ENCODE measurements at places on chromosomes 1 and 21.

- DNase-seq, result no peak
Observed at GRCh38 chr1:208118306-208118705, 125.9 kb downstream of the PLXNA2 start.

DNA sequence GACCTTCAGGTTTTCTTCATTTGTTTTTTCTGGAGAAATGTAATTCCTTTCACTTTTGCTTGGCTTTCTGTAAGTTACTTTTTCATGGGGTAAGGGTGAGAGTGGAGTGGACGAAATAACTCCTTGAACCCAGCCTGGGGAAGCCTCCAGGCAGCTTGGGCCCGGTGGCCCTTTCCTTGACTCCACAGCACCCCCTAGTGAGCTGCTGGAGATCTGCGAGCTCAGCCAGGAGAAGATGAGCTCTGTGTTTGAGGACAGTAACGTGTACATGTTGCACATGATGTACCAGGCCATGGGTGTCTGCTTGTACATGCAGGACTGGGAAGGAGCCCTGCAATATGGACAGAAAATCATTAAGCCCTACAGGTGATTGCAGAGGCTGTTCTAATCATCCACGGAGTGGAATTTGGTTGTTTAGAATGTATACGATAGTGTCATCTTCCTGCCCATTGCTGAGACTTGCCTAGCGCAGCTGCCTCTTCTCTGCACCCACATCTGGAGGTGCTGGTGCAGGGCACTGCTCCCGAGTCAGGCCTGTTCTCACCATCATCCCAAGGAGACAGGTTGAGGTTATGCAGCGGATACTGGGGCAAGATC, 51.0 kb downstream of the SMYD2 start:
- DNase-seq, result peak; percentile 70

DNA sequence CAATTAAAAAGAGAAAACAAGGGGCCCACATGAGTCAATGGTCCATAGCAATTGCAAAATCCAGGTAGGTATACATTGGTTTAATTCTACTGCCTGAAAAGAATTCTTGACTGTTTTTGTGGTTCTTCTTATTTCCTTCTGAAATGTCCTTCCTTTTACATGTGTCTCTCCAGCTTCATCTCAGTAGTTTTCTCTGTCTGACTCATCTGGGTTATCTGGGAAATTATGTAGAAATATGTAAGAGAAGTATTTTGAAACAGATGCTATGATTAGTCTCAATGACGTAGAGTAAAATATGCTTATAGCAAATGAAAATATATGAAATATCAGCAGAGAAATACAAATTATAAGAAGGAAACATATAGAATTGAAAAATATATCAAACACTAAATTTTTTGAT, 953.2 kb downstream of the BRINP3 start:
- no peak for DNase-seq

- no peak for DNase-seq
Observed at GRCh38 chr1:222818171-222818570, 3.3 kb downstream of the DISP1 start.

GRCh38 chr1:89310505-89310904, 37.8 kb upstream of the GBP5 start:
- DNase-seq, result no peak

GRCh38 chr1:211333906-211334305, 7.3 kb downstream of the TRAF5 start:
- no peak for DNase-seq

DNA sequence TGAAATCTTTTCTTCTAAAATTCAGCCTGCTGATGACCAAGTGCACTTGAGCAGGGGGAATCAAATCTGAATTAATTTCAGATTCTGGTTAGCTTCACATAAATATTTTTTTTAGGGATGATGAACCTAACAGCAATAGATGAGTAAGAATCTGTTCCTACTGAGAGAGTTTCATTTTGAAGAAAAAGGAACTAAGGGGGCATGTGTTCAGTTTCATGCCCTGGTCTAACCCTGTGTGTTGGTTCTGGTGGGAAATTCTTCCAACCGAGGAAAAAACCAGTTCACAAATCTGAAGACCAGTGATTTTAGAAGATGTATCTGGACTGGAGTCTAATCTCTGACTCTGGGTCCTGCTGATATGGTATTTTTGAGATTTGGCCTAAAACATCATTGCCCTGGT, 13.7 kb downstream of the SELL start:
- no peak for DNase-seq

DNA sequence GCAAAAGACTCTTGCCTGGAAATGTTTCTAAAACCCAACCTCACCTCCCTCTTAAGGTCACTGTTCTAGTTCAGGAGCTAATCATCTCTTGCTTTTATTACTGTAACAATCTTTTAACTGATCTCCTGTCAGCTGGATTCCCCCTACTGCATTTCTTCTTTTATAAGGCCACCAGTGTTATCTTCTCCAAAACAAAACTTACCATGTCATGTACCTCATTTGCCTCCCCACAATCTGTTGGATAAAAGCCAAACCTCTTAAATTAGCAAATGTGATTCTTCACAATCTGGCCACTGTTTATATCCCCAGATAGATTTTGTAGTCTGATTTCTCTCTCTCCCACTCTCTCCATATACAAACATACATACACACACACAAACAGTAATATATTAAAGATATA, 143.3 kb downstream of the DENND1B start:
- no peak for DNase-seq

DNA sequence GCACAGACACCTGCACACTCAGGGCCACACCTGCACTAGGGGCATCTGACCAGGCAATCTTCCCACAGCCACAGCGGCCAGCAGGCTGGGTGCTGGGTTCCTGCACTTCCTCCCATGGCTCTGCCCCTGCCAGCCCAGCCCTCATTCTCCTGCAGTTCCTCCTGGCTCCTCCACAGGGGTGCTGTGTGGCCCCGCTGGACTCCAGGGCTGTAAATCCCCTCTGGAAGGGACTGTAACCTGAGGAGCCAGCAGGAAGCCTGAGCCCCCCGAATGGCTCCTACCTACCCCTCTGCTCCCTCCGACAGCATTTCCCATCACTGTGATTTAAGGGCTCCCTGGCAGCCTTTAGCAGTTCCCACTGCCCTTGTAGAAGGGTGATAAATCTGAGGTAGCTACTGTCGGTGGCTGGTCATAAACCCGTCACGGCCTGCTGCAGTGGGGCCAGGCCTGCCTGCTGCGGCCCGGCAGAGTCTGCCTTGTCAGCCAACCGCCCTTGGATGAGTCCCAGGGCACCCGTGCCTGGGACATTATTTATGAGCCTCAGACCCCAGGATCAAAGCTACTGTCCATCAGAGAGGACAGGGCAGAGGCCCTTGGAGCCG, 8.8 kb downstream of the UBL4B start:
- no peak for DNase-seq

- no peak for DNase-seq
Observed at GRCh38 chr21:42931560-42932235, 6.3 kb upstream of the ERVH48-1 start.

- no peak for DNase-seq
Observed at GRCh38 chr1:65495137-65495536, 74.7 kb downstream of the LEPR start.

GRCh38 chr1:81484284-81484683, 316.4 kb upstream of the ADGRL2 start:
- DNase-seq, result no peak

- no peak for DNase-seq
Observed at GRCh38 chr1:28926629-28927265, 12.4 kb downstream of the EPB41 start.

GRCh38 chr1:20191266-20191825, 5.0 kb upstream of the PLA2G2C start:
- DNase-seq, result no peak

DNA sequence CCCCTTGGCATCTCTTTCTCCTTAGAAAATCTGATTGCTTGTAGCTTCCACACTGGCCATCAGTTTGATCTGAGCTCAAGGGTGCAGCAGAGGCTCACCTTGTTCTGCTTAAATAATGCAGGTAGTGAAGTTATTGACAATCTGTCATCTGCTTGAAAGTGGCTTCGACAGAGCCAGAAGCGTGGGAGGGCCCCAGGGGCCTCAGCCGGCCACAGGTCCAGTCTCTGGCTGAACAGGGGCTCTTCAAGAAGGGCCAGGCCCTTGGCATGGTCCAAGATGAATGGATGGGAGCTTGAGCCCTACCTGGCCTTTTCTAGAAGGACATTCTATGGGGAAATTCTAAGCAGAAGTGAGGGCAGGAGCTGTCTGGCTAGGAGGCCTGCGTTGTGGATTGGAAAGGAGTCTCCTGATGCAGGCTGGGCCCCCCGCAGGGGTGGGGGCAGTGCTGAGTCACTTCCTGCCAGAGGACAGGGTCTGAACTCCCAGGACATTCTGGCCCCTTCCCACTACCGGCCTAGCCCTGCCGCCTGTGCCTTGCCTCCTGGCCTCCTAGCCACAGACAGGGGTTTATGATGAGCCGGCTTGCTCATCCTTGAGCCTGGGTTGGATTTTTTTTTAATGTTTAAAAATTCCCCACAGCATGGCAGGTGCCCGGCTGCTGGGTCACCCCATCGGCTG, 162.3 kb upstream of the VAMP3 start:
- no peak for DNase-seq

DNA sequence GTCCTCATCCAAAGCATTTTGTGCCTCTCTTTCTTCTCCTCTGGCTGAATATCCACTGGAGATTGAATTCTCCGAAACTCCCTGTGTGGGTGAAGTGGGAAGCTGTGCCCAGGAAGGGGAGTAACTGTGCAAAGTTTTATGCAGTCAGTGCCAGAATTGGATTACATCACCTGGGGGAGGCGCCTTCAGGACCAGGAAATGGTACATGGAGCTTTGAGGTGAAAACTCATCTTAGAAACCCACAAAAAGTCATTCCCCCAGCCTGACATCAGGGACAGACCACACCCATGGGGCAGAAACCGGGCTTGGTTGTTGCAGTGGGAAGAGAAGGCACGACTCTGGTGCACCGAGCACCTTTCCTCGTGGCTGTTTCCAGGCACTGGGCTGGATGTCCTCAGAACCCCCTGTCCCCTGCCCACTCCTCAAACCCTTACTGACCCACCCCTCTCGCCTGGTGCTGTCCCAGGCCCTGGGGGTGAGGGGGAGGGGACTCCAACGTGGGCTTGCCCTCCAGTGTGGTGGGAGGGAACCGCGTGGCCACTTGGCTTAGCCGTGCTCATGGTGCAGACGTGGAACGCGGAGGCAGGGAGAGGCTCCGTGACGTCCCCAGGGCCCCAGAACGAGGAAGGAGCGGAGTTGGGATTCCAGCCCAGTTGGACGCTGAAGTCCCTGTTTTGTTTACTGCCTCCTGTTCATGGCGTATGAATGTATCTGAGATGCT, 15.7 kb downstream of the TFF3 start:
- no peak for DNase-seq

DNA sequence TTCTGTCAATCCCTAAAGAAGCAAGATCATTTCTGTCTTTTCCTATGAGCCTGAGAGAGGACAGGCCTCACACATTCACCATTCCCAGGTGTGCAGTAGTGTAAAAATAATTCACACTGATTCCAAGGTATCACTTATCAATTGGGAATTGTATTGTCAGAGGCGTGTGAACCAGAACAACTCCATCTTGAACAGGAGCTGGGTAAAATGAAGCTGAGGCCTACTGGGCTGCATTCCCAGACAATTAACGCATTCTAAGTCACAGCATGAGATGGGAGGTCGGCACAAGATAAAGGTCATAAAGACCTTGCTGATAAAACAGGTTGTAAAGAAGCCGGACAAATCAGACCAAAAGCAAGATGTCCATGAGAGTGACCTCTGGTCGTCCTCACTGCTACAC, 239.2 kb downstream of the SMYD3 start:
- DNase-seq, result no peak

DNA sequence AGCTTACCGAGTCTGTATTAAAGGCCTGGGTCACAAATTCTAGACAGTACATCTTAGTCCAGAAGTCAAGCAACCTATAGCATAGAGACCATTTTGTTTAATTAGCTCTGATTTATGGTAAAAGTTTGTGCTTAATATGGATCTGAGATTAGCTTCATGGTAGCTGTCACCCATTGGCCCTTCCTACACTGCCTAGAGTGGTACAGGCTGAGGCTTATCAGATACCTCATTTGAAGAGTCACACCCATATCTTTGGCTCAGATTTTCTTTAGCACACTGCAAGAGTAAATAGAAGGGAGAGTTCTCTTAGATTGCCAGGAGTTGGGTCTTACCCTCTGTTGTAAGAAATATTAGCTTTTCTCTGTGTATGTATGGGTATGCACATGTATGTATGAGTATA, 3.6 kb downstream of the AK4 start:
- DNase-seq, result no peak

- no peak for DNase-seq
Observed at GRCh38 chr1:155522069-155522468, 40.5 kb downstream of the ASH1L start.

DNA sequence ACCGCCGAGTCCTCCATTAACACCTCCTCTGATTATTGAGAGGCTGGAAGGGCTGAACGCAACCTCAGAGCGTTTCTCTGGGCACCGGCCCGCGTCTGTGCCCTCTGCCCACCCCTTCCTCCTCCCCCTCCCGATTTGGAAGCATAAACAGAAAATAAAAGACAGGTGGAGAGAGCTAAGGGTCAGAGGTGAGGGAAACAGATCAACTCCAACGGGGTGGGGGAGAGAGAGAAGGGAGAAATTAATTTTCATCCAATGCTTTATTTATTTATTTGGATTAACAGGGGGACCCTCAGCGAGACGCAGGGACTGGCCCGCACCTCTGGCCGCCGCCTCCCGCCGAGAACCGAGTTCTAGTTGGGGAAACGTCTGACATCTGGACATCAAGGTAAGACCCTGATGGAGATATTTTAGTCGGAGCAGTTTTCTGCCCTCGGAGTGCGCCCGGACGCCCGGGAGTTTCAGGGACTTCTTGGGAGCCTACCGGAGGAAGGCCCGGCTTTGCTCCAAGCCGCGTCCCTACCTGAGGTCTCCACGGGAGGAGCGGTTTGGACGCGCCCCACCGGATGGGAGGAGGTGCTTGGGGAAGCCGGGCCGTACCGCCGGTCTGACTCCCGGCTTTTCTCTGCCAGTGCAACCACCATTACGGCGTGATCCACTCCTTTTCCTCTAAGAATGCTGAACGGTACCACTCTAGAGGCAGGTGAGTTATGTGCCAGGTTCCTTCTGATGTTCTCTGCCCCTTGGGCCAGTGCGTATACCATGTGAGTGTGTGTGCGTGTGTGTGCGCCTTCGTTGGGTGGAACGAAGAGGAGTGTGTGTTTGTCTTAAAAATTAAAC, 5.1 kb upstream of the LHX9 start:
- DNase-seq, result peak; percentile 52

- no peak for DNase-seq
Observed at GRCh38 chr1:185695299-185695698, 38.9 kb upstream of the HMCN1 start.

DNA sequence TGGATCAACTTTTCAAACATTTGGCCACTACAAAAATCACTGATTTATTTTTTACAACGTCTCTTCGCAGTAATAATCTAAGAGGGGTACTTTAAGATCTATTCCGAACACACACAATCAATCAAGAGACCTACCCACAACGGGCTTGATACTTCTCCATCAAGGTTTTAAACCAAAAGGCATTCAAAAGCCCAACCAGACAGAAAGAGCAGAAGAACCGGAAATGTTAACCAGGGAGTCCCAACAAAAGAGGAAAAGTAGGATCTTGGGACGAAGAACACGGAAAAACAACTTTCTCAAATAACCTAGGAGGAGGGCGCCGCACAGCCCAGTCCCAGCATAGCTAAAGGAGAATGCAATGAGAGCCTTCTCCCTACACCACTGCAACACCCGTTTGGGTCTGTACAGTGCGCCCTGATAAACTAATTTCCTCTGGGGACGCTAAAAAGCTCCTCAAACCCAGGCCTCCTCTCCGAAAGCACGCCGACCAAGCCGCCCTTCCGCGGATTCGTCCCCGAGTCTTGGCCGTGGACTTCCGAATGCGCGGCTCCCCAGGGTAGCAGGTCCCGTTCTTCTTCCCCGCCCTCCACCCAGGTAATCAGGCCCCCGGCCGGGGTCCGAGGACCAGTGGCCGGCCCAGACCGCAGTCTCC, 623 bp downstream of the RPL22 start:
- no peak for DNase-seq

GRCh38 chr1:12518931-12519692, 98.9 kb downstream of the DHRS3 start:
- no peak for DNase-seq
